ENCODE measurements at places on chromosomes 4 and X. TPM values are rescaled to one million over a fixed set of nuclear protein-coding genes. Genes with fewer than 3 reads are reported as not detected.

The CXCL10 gene
- 0.11 TPM for total RNA-seq

The RPS3A gene
- total RNA-seq = 1,445 TPM

The BEND2 gene
- not detected for total RNA-seq

The TRIM2 gene
- 0.54 TPM for total RNA-seq

The SOD3 gene
- not detected for total RNA-seq

Measured in A549 treated with dexamethasone at 1 μM for 4 hours (cell line).